ENCODE measurements at places on chromosomes 2 and 18. TPM values are rescaled to one million over a fixed set of nuclear protein-coding genes. Genes with fewer than 3 reads are reported as not detected.

DNA sequence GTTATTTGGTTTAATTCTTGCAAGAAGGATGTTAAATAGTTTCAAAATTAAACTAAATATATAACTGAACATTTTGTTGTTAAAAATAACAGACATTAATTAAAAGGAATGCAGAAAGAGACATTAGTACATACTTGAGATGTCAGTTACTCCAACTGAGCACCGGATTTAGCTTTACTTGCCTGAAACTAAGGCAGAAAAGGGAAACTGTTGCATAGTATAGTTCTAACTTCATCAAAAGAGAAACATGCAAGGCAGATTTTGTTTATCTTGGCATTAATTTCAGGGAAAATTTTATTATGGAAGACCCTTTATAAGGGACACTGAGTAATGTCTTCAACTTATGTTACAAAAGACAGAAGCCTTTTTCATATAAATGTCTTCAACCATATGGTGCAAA is 218.3 kb downstream of the STK39 start:
- DNase-seq, result no peak

DNA sequence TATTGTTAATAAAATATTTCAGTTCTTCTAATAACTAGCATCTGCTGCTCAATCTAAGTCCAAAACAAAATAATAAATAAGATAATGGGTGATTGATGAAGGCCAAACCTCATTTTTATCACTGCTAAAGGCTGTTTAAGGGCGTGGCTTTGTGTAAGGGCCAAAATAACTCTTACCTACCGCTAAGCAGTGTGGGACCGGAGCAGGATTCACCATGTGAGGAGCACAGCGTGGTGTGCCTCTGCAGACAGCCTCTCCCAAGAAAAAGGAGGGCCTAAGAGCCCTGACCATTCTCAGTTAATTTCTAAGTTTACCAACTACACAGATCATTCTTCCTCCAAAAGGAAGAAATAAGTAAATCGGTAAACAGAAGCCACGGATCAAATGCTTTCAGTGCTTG is 353.7 kb downstream of the ARL6IP6 start:
- no peak for DNase-seq

GRCh38 chr2:196372276-196372809 is 201.0 kb upstream of the STK17B start:
- no peak for DNase-seq

Gene PRKAG3
- total RNA-seq, result not detected

Gene BCL2L11
- 40.1 TPM for total RNA-seq

DNA sequence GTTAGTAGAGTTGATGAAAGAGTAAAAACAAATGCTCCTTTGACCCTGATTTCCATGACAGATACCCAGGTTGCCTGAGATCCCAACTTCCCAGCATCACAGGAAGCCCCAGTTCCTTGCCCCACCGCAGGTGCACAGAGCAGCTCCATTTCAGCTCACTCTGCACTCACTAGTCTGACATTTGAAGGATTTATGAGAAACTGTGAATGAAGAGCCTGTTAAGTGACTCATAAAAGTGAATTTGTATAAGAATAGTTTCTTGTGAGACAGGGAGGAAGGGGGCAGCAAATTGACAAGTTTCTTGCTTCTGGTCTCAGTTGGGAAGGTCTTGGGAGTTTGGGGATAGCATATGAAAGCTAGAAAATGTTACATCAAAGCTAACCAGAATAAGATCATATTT is 248.7 kb upstream of the ATP5MC3 start:
- no peak for DNase-seq

Data from CD8-positive, alpha-beta T cell (primary cell).